ENCODE measurements at places on chromosomes 7 and 10.

- no peak overlapping the region for H3K4me3 ChIP-seq
- DNase-seq = no peak
- H3K4me1 ChIP-seq = no peaks in the 10 kb centered on the region
- no peak overlapping the region for H3K27ac ChIP-seq
Measured at GRCh38 chr7:3200504-3200903, 100.5 kb upstream of the SDK1 start.

GRCh38 chr10:47449102-47449978, 34.6 kb downstream of the ANXA8 start:
- H3K36me3 ChIP-seq = no peaks in the 10 kb centered on the region
- H3K4me1 ChIP-seq = peaks cover 38% of the 10 kb centered on the region
- DNase-seq = no peak
- no peak overlapping the region for H3K27ac ChIP-seq
- no peak overlapping the region for H3K4me3 ChIP-seq
- H3K27me3 ChIP-seq = no peaks in the 10 kb centered on the region

DNA sequence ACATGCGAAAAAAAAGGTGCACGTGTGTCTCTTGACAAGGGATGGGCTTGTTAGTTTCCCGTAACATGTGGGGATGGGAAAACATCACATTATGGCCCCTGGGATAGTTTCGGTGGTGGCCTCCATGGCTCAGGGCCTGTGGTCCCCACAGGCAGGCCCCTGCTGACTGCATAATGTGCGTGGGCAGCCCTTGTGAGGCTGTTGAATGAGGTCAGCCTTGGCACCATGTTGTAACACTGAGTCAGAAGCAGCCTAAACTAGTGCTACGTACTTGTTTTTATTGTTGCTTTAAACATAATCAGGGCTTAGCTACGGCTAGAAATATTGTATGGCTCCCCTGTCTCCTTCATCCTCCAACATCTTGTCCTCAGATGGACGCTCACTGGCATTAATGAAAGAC, 80.6 kb downstream of the BEND7 start:
- H3K36me3 ChIP-seq = no peaks in the 10 kb centered on the region
- H3K27me3 ChIP-seq = no peaks in the 10 kb centered on the region
- no peaks in the 10 kb centered on the region for H3K4me1 ChIP-seq
- no peak overlapping the region for H3K4me3 ChIP-seq
- H3K27ac ChIP-seq = no peak overlapping the region

DNA sequence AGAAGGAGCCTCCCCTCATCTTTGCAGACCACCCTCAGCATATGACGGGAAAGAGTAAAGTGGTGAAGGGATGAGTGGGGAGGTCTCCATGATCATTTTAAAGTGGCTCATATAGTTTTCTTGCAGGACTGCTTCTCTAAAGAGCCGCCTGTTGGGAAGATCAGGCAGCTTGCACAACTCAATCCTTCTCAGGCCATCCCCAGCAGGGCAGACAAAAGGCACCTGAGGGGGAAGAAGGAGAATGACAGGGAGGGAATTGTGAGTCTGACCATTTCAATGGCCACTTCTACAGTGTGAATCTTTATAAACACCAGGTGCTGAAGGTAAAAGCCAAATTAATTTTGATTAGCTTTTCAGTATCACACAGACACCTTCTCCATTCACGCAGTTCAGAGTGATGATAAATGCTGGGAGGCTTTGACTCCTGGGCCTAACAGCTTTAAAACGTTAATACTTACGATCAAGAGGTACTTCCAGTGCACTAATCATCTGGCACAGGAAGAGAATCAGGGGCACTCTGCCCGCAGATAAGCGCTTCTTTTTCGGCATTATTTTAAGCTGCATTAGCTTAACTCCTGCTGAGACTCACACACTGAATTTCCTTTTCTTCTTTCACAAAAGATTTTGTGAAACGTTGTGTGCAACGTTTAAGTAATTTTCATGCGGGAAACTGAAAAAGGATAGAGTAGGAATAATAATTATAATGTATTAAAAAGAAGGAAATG, 109.5 kb upstream of the LAMB4 start:
- H3K27ac ChIP-seq = no peak overlapping the region
- H3K27me3 ChIP-seq = no peaks in the 10 kb centered on the region
- DNase-seq = no peak
- H3K4me3 ChIP-seq = no peak overlapping the region
- H3K4me1 ChIP-seq = peaks cover 23% of the 10 kb centered on the region
- no peaks in the 10 kb centered on the region for H3K36me3 ChIP-seq

- H3K27me3 ChIP-seq = no peaks in the 10 kb centered on the region
- peaks cover 7% of the 10 kb centered on the region for H3K36me3 ChIP-seq
Measured at GRCh38 chr7:92641921-92642511, 51.8 kb upstream of the FAM133B start.

GRCh38 chr10:624605-625332, 64.7 kb downstream of the DIP2C start:
- peak; percentile 54 for DNase-seq
- H3K4me1 ChIP-seq = peaks cover 14% of the 10 kb centered on the region
- H3K36me3 ChIP-seq = peaks cover 8% of the 10 kb centered on the region
- no peaks in the 10 kb centered on the region for H3K27me3 ChIP-seq
- peak overlapping the region; percentile 42 for H3K27ac ChIP-seq
- H3K4me3 ChIP-seq = no peak overlapping the region

- H3K4me1 ChIP-seq = peaks cover 4% of the 10 kb centered on the region
- no peaks in the 10 kb centered on the region for H3K36me3 ChIP-seq
- DNase-seq = no peak
- H3K27me3 ChIP-seq = no peaks in the 10 kb centered on the region
Measured at GRCh38 chr10:59944339-59944935, 38.1 kb upstream of the CCDC6 start.

DNA sequence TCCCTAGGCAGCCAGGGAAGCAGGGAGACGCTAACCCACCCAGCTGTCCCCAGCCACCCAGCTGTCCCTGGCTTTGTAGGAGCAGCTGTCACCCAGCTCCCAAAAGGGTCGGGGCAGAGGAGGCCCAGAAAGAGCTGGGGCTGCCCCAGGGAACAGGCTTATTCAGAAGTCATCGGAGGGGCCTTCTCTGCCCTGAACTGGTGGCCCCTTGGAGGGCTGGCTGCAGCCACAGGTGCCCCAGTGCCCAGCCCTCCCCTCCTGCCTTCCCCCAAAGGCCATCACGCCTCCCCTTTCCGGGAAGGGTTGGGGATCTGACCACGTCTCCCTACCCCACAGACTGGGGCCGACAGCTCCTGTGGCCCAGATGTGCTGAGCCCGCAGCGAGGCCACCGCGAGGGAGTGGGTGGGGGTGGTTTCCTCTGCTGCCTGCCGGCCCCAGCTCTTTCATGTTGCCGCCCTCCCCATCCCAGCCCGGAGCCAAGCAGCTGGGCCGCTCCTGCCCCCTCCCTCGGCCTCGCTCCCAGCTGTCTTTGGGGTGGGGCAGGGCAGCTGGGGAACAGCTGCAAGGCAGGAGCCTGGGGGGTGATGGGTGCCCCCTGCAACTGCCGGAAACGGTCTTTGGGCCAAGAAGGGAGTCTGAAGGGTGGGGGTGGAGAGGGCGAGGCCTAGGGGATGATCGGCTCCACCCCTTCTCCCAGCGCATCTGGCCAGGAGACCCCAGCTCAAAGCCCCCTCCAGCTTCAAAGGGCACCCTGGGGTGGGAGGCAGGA, 16.8 kb downstream of the TRIM8 start:
- peaks cover 31% of the 10 kb centered on the region for H3K4me1 ChIP-seq
- no peaks in the 10 kb centered on the region for H3K27me3 ChIP-seq
- no peak overlapping the region for H3K27ac ChIP-seq
- DNase-seq = peak; percentile 77
- peaks cover 24% of the 10 kb centered on the region for H3K36me3 ChIP-seq

- DNase-seq = no peak
- H3K27ac ChIP-seq = no peak overlapping the region
- no peaks in the 10 kb centered on the region for H3K4me1 ChIP-seq
- H3K36me3 ChIP-seq = peaks cover 18% of the 10 kb centered on the region
Measured at GRCh38 chr7:99019523-99020412, 124.1 kb downstream of the SMURF1 start.

GRCh38 chr7:151673216-151673615, 153.5 kb upstream of the RHEB start:
- no peaks in the 10 kb centered on the region for H3K27me3 ChIP-seq
- H3K36me3 ChIP-seq = peaks cover 23% of the 10 kb centered on the region
- H3K4me3 ChIP-seq = no peak overlapping the region
- H3K27ac ChIP-seq = peak overlapping the region; percentile 55
- peaks cover 14% of the 10 kb centered on the region for H3K4me1 ChIP-seq

GRCh38 chr10:99057936-99058690, 177.5 kb downstream of the HPSE2 start:
- no peak overlapping the region for H3K4me3 ChIP-seq
- DNase-seq = no peak
- no peaks in the 10 kb centered on the region for H3K36me3 ChIP-seq

GRCh38 chr7:102061354-102061945, 225.2 kb upstream of the SH2B2 start:
- no peak for DNase-seq
- H3K36me3 ChIP-seq = no peaks in the 10 kb centered on the region
- H3K27ac ChIP-seq = no peak overlapping the region
- H3K4me1 ChIP-seq = peaks cover 3% of the 10 kb centered on the region
- no peak overlapping the region for H3K4me3 ChIP-seq
- no peaks in the 10 kb centered on the region for H3K27me3 ChIP-seq

GRCh38 chr10:1938317-1938716, 201.0 kb upstream of the ADARB2 start:
- no peak overlapping the region for H3K4me3 ChIP-seq
- H3K27ac ChIP-seq = no peak overlapping the region
- no peaks in the 10 kb centered on the region for H3K4me1 ChIP-seq
- no peaks in the 10 kb centered on the region for H3K36me3 ChIP-seq

DNA sequence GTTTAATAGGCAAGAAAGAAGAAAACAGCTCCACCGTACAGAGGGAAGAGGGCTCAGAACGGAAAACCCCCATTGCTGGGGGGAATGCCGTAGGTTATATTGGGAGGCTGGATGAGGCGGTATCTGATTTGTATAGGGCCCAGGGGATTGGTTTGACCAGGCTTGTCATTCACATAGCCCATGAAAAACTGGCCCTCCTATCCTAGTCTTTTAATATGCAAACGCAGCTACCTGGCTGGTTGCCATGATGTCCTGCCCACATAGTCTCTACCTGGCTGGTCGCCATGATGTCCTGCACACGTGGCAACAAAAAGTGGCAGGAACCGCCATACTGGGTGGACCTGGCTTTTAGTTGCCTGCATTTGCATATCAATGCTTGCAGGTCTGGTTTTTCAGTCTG, 84.7 kb downstream of the AUTS2 start:
- H3K4me1 ChIP-seq = no peaks in the 10 kb centered on the region
- H3K4me3 ChIP-seq = no peak overlapping the region
- no peak overlapping the region for H3K27ac ChIP-seq
- DNase-seq = no peak

DNA sequence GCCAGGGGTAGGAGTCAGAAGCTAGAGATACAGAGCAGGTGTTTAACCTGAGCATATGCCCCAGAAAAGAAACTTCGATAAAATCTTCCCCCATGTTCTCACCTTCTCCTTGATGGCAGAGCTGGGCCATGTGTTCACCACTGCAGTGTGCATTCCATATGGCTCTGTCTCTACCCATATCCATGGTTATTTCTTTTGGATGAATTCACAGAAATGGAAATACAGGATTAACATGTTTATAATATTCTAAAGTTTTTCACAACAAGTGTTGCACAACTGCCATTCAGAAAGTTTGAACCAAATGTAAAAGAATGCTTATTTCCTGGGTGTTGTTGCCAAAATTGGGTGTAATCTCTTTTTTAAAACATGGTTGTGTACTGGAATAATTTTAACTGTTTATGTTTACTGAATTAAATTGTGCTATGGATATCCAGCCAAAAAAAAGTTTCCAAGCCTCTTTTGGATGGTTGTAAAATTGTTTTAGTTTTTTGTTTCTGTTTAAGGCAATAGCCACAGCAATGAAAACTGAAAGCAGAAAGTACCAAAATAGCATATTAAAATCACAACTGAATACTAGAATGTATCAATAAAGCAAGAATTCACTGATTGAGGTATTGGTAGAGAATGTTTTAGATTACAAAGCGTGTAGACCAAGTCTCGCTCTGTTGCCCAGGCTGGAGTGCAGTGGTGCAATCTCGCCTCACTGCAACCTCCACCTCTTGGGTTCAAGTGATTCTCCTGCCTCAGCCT, 19.9 kb upstream of the CCNY start:
- H3K4me1 ChIP-seq = no peaks in the 10 kb centered on the region
- H3K36me3 ChIP-seq = peaks cover 3% of the 10 kb centered on the region
- H3K4me3 ChIP-seq = no peak overlapping the region
- no peak overlapping the region for H3K27ac ChIP-seq

GRCh38 chr7:14835384-14835783, 67.2 kb downstream of the DGKB start:
- H3K27me3 ChIP-seq = no peaks in the 10 kb centered on the region
- no peak for DNase-seq
- no peak overlapping the region for H3K4me3 ChIP-seq
- no peaks in the 10 kb centered on the region for H3K36me3 ChIP-seq
- H3K4me1 ChIP-seq = no peaks in the 10 kb centered on the region
- no peak overlapping the region for H3K27ac ChIP-seq

DNA sequence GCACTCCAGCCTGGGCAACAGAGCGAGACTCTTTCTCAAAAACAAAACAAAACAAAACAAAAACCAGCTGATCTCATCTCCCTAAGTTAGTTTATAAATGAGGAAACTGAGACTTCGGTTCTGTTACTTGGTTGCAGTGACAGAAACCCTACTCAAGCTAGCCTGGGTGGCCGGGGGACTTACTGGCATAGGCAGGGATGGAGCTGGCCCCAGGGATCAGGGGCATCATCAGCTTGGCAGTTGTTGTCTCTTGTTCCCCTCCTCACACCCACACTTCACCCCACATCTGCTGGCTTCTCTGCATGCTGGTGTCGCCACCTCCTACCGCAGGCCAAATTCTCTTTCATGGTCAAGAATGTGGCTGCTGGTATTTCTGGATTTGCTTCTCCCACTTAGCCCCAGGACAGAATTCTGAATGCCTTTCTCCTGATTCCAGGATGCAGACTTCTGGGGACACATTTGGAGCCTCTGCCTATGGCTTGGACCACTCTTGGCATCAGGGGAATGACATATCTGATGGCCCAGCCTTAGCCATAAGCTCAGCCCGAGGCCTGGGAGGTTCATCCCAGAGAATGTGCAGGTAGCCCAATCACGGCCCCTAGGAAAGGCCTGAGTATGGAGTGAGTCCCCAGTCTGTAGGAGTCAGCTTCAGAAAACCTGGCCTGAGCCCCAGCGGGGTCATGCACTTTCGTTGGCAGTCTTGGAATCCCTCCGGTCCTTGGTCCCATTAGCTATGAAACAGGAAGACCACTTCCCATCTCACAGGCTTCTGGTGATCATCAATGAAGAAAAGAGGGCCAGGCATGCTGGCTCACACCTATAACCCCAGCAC, 41.6 kb upstream of the CTBP2 start:
- H3K4me3 ChIP-seq = no peak overlapping the region
- peaks cover 11% of the 10 kb centered on the region for H3K27me3 ChIP-seq
- no peak for DNase-seq
- no peaks in the 10 kb centered on the region for H3K36me3 ChIP-seq
- no peaks in the 10 kb centered on the region for H3K4me1 ChIP-seq
- no peak overlapping the region for H3K27ac ChIP-seq

GRCh38 chr10:8044908-8045725, 9.4 kb upstream of the GATA3 start:
- peak overlapping the region; percentile 8 for H3K4me3 ChIP-seq
- peaks cover 100% of the 10 kb centered on the region for H3K27me3 ChIP-seq
- no peak overlapping the region for H3K27ac ChIP-seq
- H3K4me1 ChIP-seq = peaks cover 27% of the 10 kb centered on the region
- no peak for DNase-seq
- H3K36me3 ChIP-seq = no peaks in the 10 kb centered on the region

GRCh38 chr10:121243609-121244241, 354.5 kb downstream of the FGFR2 start:
- H3K36me3 ChIP-seq = no peaks in the 10 kb centered on the region
- H3K4me1 ChIP-seq = peaks cover 17% of the 10 kb centered on the region
- H3K4me3 ChIP-seq = no peak overlapping the region
